ENCODE measurements at places on chromosomes 3 and 15.

DNA sequence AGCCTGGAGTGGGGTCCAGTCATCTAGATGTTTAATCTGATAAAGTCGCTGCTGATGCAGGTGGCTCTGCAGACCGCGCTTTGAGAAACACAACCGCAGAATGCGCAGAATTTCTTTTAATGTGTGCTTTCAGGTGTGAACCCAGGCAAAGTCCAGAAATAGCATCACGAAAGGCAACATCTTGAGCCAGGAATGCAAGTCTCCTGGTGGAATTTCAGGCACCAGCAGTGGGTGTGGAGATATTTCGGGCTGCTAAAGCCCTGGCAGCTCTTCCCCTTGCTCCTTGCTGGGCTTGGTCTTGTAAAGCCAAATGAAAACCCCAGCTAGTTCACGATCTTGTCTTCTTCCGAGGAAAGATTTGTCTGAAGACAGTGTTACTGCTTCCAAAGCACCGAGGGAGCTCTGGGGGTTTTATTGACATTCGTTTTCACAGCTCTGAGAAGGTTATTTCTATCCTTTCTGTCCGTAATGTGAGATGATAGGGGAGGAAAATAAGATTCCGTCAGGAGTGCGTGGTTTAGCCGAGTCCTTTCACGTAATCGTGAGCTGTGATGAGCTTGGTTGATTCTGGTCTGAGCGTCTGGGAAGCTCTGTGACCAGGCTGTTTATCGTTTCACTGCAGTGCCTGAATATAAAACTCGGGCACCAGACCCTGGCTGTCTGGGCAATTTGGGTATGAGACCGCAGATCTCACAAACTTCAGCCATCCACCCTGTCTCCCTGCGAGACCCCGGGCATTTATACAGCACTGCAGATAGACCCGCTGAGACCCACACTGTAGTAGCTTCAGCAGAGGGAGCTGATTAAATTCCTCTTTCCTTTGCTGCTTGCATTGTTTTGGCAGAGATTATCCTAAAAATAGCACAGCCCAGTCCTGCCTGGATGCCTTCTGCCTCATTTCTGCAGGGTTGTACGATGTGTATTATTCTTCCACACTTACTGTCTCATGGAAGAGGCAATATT is 67.0 kb upstream of the SLC25A26 start:
- no peak for DNase-seq

GRCh38 chr15:50181969-50182218 is at the start of gene SLC27A2:
SLC27A2 (plus strand) TSS chr15:50182196; CDS start chr15:50182428, 232 bp downstream.
- peak; percentile 7 for DNase-seq

GRCh38 chr3:72380193-72380592 is 468.1 kb downstream of the SHQ1 start:
- DNase-seq: no peak

DNA sequence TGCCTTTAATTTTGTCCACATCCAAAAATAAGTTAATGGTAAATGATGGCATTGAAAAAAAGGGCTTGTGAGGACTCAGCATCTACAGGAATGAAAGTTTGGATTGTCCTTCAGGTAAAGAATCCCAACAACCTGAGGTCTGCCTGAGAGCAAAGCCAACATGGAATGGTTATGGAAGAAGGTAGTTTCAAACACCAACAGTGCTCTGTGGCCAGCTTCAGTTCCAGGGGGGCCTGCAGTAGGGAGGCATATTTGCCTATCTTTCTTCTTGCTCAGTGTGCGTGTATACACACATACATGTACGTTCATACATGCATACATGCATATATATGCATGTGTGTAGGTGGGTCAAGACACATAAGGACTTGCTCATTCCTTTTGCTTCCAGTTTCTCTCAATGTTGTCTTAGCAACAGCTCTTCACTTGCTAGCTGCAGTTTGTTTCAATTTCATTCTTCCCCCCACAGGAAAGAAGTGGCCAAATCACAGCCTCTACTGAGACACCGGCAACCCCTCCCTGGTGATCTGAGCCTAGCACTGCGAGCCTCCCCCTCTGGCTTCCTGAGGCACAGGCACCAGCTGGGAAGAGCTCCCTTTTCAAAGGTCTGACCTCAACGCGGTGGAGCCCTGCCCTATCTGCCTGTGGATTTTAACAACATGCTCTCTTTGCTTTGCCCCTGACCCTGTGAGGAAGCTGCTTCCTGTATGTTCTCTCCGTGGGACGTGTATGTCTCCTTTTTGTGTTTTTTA is 146.2 kb downstream of the KLF13 start:
- no peak for DNase-seq
